ENCODE measurements at places on chromosomes 3 and 15.

DNA sequence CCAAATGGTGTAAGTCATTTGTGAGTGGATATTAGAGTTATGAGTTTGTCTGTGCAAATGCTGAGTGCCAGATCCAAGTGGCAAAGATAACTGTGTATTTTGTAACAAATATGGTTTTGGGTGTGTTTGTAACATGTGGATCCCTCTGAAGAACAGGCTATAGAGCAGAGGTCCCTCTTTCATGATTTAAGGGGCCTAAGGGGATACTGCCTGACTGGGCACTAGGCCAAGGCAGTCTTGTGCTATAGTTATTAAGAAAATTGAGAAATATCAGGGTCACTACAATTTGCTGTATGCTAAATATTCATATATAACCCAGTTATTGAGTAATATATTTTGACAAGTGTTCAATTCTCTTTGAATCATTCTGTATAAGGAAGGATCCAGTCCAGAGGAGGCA lies 555.6 kb upstream of the RGMA start:
- DNase-seq, result no peak

GRCh38 chr3:97914388-97914787 lies 57.8 kb downstream of the RIOX2 start:
- no peak for DNase-seq

DNA sequence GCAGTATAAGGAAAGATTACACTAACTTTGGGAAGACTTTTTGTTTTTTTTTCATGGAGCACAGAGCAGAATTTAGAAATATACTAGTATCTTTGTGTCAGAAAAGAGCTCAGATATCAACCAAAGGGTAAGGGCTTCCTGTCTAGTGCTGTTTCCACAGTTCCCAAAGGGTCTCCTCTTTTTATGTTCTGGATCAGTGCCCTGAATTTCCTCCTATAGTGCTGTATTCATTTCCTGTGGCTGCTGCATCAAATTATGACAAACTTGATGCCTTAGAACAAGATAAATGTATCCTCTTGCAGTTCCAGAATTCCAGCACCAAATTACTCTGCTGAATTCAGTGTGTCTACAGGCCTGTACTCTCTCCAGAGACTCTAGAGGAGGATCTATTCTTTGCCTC lies 219.8 kb upstream of the THRB start:
- no peak for DNase-seq

- DNase-seq, result no peak
Measured at GRCh38 chr3:79672731-79673130, 95.1 kb downstream of the ROBO1 start.

- DNase-seq, result no peak
Measured at GRCh38 chr3:127637546-127637945, 8.6 kb downstream of the PODXL2 start.

DNA sequence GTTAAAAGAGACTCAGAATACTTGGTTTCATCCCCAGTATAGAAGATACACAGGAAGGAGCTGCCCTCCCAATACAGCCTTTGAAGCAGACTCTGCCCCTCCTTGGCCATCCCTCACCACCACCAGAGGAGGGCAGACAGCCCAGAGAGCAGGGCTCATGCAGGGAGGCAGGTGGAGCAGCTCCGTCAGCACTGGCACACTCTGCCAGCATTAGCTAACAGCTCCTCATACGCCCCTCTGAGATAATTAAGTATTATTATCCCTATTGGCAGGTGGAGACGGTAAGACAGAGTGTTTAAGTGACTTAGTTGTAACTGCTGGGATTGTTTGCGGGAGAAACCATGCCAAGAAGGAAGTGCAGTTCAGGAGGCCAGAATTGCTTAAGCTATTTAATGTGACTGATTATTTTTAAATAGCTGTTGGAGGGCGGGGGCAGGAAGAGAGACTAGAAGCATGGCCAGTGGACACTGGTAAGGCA lies 434.0 kb downstream of the EPHB1 start:
- DNase-seq, result no peak

DNA sequence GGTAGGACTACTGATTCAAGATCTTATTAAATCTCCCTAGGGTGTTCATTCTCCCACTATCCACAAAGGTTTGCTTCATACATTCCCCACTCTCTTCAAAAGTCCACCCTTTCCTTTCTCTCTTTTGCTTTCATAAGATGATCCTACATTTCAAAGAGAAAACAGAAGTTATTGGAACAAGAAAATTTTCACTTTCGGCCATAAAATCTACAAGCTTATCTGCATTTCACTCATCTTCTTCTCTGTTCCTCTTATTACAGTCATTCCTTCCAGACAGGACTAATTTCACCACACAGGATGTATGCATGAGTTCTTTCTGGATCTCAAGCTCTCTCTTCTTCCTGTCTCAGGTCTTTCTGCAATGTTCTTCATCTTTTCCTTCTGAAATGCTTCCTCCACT lies 238.7 kb downstream of the ISL2 start:
- no peak for DNase-seq

DNA sequence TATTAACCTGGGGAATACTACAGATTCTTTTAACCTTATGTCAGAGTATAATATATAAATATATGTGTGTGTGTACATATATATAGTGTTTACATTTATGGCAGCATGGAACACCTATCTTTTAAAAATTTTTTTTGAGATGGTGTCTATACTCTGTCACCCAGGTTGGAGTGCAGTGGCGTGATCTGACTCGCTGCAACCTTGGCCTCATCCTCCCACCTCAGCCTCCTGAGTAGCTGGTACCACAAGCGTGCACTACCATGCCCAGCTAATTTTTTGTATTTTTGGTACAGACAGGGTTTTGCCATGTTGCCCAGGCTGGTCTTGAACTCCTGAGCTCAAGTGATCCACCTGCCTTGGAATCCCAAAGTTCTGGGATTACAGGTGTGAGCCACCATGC lies 18.5 kb upstream of the ERICH6 start:
- DNase-seq, result no peak

DNA sequence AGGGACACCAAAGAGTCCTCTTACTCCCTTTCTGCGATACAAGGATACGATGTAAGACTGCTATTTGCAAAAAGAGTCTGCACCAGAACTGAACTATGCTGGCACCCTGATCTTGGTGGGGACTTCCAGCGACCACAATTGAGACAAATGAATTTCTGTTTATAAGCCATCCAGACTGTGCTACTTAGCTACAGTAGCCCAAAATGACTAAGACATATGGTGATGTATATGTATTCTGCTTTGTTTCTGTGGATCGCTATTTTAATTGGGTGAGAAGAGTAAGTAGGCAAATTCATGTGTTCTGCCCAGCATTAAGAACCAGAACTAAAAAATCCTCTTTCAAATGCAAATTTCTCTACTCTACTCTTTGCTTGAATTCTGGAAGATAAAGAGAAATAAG lies 720.9 kb downstream of the DIPK2A start:
- no peak for DNase-seq

DNA sequence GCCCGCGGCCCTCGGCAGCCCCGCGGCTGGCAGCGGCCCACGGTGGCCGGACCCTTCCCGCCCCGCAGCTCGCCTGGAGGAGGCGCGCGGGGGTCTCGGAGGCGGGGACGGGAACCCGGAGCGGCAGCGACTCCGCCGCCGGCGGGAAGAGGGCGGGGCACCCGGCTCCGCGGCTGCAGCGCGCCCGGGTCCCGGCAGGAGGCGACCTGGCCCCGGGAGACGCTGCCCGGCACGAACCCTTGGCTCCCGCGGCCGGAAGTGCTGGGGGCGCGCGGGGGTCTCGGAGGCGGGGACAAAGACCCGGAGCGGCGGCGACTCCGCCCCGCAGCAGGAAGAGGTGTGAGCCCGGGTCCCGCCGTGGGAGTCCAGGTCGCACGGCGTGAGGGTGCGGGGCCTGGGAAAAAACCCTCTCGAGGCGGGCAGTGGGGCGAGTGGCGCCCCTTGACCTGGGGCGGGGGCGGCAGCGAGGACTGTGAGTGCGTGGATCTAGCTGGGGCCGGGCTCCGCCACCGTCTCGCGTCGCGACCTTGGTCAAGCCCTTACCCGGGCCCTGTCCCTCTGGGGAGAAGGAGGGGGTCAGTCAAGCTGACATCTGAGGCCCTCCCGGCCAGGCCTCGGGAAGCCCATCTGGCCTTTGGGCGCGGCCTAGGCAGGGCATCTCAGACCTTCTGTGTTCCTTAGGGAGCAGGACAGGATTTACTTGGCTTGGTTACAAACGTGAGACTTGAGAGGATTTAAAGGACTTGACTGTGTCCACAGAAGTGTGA lies at the start of gene CIB2:
TSS of gene CIB2 (minus strand) at position 151 of the 767 bp plus-strand sequence. CDS start 230 bp downstream, outside the sequence.
- DNase-seq, result peak; percentile 54

DNA sequence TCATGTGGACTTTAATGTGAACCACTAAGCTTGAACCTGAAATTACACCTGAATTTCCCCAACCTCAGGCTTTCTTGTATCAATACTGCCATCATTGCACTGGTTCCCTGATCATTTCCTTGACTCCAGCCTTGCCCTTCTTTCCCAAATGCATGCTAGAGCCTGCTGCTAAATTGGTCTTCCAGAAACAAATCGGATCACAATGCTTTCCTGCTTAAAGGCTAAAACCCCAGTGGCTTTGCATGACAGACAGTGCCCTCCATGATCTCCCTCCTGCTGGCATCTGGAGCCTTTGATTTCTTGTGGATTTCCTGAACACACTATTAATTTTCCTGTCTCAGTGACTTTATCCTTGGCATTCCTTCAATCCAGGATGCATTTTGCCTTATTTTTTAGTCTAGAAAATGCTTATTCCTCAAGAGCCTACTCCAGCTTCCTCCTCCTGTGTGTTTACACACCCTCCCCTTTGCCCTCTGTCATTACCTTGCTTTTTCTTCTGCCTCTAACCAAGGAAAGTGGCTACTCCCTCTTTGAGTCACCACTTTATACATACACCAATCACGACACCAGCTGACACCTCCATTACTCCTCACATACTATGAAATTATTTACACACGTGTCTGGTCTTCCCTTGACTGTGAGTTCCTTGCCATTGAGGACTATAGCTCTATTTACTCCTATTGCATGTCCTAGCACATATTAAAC lies 214.6 kb downstream of the KCNAB1 start:
- DNase-seq, result no peak

DNA sequence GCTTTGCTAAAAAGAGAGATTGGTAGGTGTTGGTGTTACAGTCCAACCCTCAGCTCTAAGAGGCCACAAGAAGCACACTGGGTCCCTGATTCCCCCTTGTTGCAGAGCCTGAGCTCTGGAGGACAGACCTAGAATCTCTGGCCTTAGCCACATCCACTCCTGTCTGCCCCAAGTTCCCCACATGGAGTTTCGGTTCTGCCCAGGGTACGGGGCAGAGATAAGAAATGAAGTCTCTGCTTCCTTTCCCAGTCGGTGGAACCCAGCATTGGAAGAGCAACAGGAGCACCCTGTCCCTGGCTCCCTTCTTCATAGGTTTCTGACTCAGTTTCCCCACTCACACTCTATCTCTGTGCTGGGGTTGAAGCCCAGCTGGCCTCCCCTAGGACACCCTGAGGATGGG lies 13.2 kb downstream of the PRR23E start:
- no peak for DNase-seq

DNA sequence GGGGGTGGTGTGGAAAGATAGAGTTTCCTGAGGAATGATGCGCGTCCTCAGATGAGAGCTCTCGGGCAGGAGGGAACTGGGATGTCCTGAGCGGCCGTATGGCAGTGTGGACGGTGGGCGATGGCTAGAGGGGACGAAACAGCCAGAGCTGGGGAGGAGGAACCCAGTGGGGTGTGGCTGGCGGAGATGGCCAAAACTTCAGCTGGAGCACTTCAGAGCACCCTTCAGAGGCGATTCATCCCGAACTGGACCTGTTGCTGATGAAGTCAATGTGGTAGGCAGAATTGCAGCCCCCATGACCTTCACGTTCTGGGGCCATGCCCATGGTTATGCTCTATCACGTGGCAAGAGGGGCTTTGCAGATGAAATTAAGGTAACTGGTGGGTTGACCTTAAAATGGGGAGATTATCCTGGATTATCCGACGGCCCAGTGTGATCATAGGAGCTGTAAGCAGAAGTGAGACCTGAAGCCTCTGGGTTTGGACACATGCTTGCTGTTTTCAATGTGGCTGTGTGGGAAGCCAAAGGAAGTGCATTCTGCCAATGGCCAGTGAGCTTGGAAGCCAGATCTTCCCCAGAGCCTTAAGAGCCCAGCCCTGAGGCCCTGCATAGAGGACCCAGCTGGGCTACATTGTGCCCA lies 52.3 kb downstream of the ATP1B3 start:
- DNase-seq, result no peak

- no peak for DNase-seq
Measured at GRCh38 chr3:156664831-156665178, 9.6 kb upstream of the TIPARP start.

DNA sequence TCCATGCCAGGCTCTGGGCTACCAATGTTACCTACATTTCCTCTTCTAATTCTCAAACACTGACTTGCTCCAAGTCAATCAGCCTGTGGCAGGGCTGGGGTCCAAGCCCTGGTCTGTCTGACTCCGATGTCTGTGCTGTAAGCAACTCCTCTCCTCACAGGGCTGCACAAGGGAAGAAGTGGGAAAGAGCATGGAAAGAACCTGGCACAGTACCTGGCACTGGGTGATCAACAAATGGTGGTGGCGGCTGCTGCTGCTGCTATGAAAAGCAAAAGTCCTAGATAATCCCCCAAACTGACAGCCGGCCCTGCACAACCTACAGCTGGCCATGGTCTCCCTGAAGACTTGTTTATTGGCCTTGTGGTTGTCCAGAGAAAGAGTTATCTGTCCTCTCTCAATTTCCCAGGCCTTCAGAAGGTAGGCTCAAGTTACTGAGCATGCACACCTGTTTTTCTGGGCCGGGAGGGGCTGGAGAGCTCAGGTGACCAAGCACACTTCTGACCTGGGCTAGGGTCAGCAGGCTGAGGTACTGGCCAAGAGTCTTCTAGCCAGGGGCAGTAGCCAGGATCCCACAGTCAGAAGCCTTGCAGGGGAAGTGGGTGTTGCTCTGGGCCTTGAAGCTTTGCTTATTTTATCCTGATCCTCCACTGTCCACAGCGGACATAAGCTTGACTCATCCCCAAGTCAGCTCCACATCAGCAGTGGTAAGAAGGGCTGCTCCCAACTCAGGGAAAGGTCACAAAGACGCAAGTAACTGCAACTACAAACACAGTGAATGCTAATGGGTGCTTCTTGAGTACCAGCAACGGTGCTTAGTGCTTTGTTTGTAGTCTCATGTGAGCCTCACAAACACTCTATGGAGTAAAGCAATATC lies 35.3 kb upstream of the KY start:
- no peak for DNase-seq

- DNase-seq, result no peak
Measured at GRCh38 chr3:113557374-113557773, 25.0 kb downstream of the SIDT1 start.

DNA sequence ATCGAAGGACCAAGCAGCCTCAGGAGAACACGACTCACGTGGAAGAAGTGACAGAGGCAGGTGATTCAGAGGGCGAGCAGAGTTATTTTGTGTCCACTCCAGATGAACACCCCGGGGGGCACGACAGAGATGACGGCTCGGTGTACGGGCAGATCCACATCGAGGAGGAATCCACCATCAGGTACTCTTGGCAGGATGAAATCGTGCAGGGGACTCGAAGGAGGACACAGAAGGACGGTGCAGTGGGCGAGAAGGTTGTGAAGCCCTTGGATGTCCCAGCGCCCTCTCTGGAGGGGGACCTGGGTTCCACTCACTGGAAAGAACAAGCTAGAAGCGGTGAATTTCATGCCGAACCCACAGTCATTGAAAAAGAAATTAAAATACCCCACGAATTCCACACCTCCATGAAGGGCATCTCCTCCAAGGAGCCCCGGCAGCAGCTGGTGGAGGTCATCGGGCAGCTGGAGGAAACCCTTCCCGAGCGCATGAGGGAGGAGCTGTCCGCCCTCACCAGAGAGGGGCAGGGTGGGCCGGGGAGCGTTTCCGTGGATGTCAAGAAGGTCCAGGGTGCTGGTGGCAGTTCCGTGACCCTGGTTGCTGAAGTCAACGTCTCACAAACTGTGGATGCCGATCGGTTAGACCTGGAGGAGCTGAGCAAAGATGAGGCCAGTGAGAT lies 26.0 kb downstream of the SYNM start:
- DNase-seq, result no peak

- DNase-seq, result no peak
Measured at GRCh38 chr3:98877132-98877531, 24.4 kb downstream of the DCBLD2 start.
